ENCODE measurements at places on chromosomes 7 and 10.

- DNase-seq, result no peak
Measured at GRCh38 chr7:81416659-81417058, 353.2 kb downstream of the HGF start.

DNA sequence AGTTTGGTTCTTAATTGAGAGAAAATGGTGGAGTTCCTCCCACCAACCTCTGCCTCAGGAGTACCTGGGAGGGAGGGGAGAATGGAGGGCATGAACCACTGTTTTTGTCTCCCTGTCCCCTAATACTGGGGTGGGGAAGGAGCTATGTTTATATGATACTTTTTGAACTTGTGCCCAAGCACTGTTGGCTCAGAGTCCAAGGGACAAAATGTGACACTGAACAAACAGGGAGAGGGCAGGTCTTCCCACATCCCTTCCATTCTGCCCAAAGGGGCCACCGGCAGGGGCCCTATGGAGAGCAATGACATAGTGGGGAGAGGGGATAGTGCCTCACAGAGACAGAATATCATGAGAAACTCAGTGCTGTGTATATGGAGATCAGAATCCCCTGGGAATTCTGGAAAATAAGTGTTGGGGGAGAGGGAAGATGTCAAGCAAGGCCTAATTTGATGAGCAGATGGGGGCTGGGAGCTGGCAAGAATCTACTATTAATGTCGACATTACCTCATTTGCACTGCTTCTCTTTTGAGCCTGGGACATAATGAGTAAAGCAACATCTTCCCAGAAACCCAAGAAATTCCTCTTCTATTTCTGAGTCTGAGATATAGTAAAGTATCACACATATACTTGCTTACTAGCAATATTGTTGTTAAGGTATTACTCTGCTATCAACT, 180.6 kb downstream of the CYP26A1 start:
- DNase-seq, result no peak

- DNase-seq, result no peak
Measured at GRCh38 chr10:62911210-62911963, 95.2 kb upstream of the EGR2 start.

GRCh38 chr7:155961241-155962190, 149.3 kb upstream of the SHH start:
- DNase-seq, result no peak

- no peak for DNase-seq
Measured at GRCh38 chr7:103658055-103659005, 212.3 kb upstream of the SLC26A5 start.

DNA sequence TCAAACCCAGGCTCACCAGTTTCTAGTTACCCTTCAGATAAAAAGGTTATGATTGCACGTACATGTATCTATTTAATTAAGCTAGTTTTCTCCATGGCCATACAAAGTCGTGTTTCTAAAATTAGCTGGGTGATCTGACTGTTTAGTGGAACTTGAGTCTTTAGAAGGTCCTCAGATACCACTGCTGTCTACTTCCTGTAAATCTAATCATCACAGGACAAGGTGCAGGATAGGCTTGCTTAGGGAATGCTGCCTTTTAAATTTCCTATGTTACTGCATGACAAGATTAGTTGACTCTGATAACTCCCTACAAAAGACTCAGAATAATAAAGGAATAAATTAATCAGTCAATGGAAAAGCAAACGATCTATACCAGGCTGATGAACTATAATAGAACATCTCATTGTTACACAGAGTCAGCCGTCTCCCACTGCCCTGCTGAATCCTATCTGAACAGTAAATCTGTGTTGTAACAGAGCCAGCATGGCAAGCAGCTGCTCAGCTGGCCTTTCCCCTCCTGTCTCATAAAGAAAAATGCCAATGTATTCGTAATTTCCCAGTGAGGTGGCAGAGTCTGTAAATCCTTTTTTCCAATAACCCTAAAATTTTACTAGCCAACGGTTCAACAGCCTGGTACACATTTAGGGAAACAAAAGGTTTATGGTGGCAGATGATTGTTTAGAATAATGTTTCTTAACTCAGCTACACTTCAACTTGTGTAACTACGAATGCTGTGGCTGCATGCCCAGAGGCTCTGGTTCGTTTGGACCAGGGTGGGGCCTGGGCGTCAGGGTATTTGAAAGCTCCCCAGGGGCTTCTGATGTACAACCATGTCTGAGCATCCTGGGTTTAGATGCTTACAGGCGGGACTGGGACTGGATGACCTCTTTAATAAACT, 318.0 kb downstream of the PAXIP1 start:
- DNase-seq, result no peak
